ENCODE measurements at places on chromosomes 7 and 10.

DNA sequence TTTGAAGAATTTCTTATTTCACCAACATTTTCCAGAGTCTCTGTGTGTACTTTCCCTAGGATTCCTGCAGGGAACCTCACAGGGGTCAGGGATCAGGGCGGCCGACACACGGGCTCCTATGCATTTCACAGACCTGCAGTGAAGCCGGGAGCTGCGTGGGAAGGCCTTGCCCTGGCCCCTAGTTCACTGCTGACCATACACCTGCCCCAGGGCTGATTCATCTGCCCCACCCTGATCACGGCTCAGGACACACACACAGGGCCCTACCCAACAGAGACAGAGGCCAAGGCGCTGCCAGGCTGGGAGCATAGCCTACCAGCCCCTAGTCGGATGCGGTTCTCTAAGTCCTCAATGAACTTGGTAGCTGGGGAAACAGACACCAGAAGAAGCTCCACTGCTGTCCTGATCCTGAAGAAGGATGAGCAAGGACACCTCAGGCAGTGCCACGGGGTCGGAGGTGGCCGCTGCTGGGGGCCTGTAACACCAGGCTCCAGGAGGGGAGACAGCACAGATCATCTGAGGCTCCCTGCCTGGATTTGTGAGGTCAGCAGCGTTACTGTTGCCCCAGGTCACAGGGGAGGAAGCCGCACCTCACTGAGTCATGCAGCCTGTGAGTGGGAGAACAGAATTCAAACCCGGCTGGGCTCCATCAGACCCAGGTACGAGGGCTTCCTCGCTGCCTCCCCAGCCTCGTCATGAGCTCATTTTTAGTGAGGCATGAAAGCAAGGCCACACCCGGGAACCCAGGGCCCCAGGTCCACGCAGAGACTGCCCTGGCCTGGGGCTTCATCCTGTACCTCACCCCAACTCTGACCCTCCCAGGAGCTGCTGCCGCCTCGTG, 278.8 kb upstream of the PPP2R2D start:
- DNase-seq, result no peak

DNA sequence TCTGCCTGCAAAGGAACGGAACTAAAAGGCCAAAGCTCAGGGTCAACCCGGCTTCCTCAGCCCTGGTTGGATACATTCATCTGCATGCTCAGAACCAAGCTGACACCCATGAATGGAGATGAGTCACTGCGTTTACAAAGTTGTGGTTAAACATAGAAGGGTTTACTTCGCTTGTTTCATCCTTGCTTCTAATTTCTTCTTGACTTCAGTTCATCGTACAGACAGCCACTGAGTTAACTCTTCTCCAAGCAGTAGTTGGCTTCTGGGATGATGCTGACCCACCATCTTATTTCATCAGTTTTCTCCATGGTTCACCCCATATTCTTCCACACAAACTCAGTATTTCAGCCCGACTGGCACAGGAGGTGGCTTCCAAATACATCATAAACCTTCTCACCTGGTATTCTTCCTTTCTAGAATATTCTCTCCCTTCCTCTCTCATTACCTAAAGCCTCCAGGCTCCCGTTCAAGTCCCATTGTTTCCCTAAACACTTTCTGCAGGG, 166.3 kb upstream of the RNF32 start:
- DNase-seq, result no peak

DNA sequence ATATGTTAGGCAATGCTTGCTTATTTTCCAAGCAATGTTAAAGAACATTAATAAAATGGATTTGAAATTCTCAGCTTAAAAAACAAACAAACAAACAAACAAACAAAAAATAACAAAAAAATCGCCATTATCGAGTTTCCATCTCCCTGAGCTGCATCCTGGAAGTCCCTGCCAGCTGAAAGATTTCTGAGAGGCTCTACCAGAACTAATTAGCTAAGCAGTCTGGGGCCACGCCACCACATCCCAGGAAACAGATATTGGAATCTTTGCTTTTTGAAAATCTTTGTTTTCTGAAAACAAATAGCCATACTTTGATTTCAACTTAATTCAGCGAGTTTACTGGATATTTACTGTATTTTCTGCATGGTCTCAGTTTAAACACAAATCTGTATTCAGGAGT, 143.6 kb downstream of the LSMEM1 start:
- no peak for DNase-seq

- no peak for DNase-seq
Observed at GRCh38 chr10:12944931-12945330, 56.6 kb downstream of the CCDC3 start.

GRCh38 chr7:35551321-35552081, 143.4 kb downstream of the HERPUD2 start:
- no peak for DNase-seq

- DNase-seq, result no peak
Observed at GRCh38 chr10:13195016-13195415, 33.7 kb downstream of the MCM10 start.

DNA sequence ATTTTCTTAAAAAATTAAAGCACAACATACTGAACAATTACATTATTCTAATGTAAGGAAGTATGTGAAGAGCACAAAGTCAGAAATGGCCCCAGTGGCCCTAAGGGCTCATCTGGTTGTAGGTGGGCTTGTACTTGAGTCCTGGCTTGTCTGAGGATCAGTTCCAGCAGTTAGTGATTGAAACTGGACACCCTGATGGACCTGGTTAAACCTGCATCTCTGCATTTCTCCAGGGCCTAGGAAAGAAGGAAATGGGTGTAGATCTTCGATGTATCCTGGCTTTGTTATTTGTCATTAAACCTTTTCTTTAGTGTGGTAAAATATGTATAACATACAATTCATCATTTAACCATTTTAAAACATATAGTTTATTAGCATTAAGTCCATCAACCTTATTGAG, 9.7 kb upstream of the AKR1C2 start:
- no peak for DNase-seq

GRCh38 chr7:149772241-149772955, 990 bp downstream of the ZNF467 start:
- DNase-seq, result no peak

DNA sequence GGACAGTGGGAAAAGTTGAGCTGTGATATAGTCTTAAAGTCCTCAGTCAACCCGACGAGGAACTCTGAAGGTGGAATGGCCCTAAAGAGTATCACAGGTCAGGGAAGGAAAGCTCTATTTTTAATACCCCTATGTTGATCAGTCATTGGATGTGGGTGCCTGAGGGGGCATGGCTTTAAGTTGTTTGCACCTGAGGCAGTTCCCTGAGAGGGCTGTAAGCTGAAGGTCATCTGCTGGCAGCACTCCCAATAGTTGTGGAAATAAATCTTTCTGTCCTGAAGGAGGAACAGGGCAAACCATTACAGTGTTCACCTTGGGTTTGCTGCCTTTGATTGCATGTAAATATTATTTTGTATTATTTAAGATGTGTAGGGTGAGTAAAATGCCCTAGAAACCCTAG, 17.8 kb upstream of the C1GALT1 start:
- no peak for DNase-seq

DNA sequence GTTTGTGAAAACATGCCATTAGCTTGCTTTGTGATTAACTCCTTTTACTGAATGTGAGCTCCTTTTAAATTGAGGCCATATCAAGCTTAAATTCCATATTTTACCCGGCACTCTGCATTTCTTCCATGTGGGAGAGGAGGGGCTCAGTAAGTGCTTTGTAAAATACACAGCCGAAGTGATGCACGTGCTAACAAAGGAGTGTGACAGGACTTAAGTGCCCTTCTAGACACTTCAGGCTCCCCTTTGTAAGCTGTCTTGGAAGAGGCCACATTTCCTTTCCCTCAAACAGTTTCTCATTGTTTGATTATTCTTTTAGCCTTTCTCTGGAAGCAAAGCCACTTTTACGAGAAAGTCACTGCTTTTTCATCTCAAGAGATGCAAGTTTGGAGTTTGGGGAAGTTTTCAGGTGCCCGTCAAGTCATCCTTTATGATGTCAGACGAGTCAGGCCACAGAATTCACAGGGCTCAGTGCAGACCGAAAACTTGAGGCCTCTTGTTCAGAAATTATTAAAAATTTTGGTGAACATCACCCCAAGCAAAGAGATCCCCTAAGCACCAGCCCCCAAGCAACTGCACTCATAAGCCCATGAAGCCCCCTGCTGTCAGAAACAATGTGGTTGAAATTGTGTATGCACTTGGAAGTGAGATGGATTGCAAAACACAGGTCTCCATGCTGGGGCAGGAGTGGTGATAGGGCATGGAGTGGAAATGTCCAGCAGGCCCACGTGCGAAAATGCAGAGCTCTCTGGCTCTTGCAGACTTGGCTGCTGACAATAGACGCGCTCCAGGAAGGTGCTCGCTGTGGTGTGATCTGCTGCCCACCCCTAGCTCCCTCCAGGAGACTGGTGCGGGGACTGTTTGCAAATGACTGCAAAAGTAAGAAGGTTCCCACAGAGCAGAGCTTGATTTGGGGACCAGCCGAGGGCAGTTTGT, 11.5 kb downstream of the IKZF1 start:
- DNase-seq, result no peak

DNA sequence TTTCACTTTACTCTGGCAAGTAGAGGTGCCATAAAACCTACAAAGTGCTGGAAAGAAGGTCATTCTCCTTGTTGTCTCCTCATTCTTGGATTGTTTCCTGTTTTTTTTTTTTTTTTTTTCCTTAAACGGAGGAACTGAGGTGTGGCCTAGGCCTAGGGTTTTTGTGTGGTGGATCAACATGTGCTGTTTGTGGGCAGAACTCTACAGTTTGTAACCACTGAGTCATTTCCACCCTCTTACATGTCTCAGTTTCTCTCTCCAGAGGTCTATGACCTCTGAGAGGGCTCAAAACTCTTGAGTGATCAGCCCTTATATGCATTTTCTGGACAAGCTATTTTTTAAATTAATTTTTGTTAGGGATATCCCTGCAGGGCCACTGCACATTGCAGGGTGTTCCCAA, 296.0 kb downstream of the PPP1R3A start:
- DNase-seq, result no peak

GRCh38 chr7:8592167-8592566, 158.8 kb downstream of the NXPH1 start:
- DNase-seq, result peak; percentile 70

DNA sequence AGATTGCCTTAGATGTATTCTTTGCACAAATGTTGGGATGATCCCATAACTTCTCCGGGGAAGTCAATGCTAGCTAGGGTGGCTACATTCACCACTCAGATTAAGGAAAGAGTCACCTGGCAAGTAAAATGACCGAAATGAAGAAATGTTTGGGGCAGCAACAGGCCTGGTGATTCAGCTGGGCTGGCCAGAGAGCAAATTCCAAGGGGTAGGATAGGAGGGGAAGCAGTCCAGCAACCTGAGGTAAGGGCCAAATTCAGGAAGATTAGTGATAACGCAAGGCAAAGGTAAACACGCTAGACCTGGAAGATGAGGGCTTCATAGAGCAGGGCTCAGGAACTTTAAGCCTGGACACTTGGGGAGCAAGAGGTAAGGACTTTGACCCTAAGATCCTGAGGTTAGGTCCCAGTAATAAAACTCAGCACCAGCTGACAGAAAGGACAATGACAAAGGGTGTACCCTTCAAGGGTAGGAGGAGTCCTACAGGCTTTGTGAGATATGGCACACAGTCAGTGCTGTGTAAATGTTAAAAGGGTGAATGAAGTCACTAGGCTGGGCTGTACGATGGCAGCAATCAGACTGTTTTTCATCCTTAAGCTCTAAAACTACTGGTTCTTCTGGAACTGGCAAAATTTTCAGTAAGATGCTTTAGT, 22.7 kb upstream of the SMNDC1 start:
- DNase-seq, result no peak

DNA sequence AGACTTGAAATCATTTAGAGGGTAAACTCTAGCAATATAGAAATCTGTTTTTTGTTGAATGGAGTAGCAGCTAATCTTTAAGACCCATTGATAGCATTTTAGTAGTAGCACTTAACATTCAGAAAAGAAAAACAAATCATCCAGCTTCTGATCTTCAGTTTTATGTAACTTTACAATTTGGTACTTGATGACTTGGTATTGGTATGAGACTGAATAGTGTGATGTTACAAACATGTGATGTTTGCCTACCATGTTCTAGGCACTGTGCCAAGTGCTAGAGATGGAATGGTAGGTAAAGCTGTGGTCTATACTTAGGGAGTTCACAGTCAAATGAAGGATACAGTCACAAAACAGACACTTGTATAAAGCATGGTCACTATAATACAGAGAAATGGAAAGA, 21.3 kb downstream of the ZEB1 start:
- no peak for DNase-seq

- DNase-seq, result no peak
Observed at GRCh38 chr10:85612833-85613232, 753.8 kb downstream of the GRID1 start.

DNA sequence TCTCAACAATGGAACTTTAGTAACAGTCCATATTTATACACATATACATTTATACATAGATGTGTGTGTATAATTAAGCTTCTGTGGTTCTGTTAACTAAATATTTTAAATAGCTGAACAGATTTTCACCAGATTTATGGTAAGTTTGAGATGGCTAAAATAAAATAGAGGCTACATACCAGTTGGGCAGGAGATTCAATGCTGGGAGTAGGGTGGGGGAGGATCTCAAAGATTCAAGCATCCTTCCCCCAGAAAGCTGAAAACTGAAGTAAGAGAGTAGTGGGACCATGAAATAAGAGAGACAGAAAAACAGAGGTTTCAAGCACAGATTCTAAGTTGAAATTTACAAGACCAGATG, 14.0 kb downstream of the LRRC17 start:
- no peak for DNase-seq

DNA sequence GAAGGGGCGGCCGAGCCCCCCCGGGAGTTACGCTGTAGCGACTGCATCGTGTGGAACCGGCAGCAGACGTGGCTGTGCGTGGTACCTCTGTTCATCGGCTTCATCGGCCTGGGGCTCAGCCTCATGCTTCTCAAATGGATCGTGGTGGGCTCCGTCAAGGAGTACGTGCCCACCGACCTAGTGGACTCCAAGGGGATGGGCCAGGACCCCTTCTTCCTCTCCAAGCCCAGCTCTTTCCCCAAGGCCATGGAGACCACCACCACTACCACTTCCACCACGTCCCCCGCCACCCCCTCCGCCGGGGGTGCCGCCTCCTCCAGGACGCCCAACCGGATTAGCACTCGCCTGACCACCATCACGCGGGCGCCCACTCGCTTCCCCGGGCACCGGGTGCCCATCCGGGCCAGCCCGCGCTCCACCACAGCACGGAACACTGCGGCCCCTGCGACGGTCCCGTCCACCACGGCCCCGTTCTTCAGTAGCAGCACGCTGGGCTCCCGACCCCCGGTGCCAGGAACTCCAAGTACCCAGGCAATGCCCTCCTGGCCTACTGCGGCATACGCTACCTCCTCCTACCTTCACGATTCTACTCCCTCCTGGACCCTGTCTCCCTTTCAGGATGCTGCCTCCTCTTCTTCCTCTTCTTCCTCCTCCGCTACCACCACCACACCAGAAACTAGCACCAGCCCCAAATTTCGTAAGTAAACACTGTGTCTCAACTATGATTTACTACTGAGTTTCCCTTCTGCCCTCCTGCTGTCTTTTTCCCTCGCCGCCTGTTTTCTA, 666 bp downstream of the NRG3 start:
- DNase-seq, result no peak

- DNase-seq, result no peak
Observed at GRCh38 chr7:103704701-103705100, 258.7 kb upstream of the SLC26A5 start.

- no peak for DNase-seq
Observed at GRCh38 chr10:89242840-89243568, 8.6 kb downstream of the LIPA start.

Measured in NCI-H2081 treated with DMSO at 0.1 percent for 48 hours (cell line).